ENCODE measurements at places on chromosomes 2 and 18.

DNA sequence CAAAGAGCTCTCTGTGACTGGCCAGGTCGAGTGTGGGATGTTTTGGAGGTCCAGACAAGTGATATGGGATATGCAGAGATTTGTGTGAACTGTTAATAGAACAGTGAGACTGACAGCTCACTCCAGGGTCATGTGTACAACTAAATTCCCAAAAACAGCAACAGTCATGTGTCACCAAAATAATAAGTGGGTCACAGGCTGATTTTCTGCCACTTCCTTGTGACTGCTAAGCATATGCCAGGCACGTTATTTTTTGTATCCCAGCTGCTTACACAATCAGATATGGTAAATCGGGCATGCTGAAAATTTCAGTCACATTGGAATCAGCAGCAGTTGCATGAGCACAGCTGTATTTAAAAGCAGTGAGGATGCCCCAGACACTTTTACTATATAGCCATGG is 198.7 kb downstream of the PTGR3 start:
- DNase-seq = no peak

GRCh38 chr2:23595601-23596251 is 210.7 kb downstream of the KLHL29 start:
- DNase-seq = no peak

DNA sequence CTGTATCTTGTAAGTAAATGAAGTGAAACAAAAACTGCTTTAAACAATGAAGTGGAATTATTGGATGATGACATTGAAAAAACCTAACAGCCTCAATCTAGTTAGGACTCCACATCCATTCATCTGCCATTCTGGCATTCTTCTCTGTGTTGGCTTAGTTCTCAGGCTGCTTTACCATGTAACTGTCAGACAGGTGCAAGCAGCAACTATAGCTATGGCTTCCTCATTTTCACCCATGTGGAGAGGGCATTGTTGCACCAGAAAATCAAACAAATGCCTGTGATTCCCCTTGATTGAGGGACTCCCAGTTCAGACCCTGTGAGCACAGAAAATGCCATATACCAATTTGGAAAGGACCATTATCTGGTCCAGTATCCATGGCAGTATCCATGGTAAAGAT is 129.5 kb upstream of the NYAP2 start:
- no peak for DNase-seq

DNA sequence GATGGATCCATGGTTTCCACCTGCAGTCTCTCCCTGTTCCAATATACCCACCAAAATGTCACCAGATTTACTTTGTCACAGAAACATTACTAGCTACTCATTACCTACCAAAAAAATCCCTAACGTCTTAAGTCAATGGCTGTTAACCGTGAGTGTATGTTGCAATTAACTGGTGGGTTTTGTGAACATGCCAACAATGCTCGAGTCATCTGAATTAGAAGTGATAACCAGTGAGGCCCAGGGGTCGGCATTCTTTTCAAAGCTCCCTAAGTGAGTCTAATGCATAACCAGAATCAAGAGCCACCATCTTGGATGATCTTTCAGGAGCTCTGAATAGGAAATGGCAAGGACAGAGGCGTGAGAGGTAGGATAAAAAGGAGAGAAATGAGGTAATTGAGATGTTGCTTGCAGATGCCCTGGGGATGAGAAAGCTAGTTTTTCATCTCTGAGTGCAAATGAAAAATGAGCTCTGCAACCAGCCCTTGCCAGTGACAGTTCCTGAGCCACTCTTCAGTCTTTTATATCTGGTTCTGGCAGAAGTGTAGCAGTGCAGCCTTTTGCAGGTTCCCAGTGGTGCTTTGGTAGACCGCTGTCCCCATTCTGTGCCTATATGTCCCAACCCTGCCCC is 130.0 kb upstream of the RND3 start:
- DNase-seq = no peak

DNA sequence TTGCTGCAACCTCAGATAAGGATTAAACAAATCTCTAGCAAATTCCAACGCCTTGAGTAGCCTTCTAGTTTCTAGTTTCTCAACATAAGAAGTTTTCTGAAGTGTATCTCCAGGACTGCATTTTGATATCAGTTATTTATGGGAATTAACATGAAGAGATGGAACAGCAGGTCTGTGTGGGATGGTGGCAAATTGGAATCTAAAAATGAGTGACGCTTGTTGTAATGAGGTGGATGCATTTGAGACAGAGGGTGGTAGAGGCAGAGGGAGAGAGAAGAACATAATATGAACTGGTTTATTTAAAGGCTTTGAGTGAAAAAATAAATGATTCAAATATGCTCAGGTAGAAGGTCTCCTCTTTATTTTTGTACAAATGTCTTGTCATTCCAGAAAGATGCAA is 446.8 kb upstream of the GCFC2 start:
- DNase-seq = no peak

- DNase-seq = no peak
Observed at GRCh38 chr2:82158150-82158549, 1853.6 kb upstream of the LRRTM1 start.

DNA sequence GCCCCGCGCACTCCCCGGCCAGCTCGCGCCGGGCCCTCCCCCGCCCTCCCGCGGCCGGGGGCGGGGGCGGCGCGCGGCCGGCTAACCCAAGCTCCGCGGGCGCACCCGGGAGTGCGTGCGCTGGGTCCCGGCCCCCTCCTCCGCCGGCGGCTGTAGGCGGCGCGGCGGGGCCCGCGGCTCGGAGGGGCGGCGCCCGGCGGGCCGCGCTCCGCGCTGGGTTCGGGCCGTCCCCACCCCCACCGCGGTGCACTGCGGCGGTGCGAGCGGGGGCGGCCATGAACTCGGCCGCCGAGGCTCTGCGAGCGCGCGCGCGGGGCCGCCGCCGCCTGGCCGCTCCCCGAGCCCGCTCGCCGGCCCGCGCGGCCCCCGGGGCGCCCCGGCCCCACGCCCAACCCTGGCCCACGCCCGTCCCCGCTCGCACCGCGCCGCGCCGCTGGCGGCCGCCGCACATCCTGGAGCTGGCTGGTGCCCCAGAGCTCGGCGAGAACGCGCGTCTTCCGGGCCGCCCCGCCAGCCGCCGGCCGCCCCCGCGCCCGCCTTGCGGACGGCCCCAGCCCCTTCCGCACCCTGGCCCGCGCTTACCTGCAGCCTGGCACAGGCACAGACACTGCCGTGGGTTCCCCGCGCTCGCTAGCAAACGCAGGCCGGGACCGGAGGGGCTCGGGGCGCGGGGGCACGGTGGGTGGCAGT is at the start of gene ZBTB14:
Gene ZBTB14, minus strand, starts transcription at position 496 of the 690 bp plus-strand sequence. CDS start 2,480 bp downstream, outside the sequence.
- peak; percentile 62 for DNase-seq

- DNase-seq = no peak
Observed at GRCh38 chr2:38763228-38763627, 12.1 kb upstream of the SRSF7 start.

DNA sequence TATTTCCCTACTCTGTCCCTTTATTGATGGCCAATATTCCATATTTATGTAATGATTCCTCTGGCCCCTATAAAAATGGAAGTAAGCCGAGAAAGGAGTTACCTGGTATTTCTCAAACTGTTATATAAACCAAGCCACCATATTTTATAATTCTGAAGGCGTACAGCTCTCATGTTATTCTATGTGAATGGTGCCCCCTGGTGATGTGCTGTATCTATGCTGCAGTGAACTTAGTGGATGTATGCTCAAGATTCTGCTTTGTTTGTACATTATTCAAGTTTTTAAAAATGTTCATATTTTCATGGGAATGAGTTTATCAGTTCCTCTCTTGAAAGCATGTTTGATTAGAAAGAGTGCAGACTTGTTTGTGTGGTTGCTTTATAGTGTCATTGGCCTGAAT is 194.5 kb upstream of the LRRTM1 start:
- no peak for DNase-seq

- no peak for DNase-seq
Observed at GRCh38 chr2:190533175-190533967, 1.2 kb downstream of the NEMP2 start.

GRCh38 chr2:44879269-44880124 is 62.0 kb upstream of the SIX3 start:
- no peak for DNase-seq

GRCh38 chr2:232218778-232219495 is 159.6 kb upstream of the ALPP start:
- DNase-seq = no peak

DNA sequence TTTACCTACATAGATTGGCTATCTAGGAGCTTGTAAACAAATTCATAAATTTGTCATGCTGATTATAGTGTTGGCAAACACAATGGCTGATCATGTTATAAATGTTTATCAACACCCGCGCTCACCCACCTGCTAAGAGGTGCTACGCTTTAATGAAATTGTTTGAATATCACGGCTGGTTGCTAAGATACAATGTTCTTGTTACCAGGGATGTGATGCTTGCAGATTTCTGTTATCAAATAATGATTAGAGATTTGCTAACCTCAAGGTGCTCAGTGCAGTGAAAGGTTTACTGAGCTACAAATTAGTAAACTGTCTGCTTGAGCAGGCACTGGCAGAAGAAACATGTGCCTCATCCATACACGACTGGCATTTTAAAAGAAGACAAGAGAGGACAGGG is 160.0 kb upstream of the ZEB2 start:
- DNase-seq = no peak

GRCh38 chr2:219991116-219991515 is 363.7 kb downstream of the SLC4A3 start:
- DNase-seq = no peak

GRCh38 chr2:12183032-12183645 is 436.7 kb downstream of the LPIN1 start:
- DNase-seq = no peak

GRCh38 chr2:237427769-237428506 is 14.0 kb upstream of the COL6A3 start:
- DNase-seq = no peak

- DNase-seq = no peak
Observed at GRCh38 chr2:8154270-8154669, 527.6 kb upstream of the ID2 start.

- no peak for DNase-seq
Observed at GRCh38 chr2:241692448-241692847, 5.8 kb upstream of the DTYMK start.

DNA sequence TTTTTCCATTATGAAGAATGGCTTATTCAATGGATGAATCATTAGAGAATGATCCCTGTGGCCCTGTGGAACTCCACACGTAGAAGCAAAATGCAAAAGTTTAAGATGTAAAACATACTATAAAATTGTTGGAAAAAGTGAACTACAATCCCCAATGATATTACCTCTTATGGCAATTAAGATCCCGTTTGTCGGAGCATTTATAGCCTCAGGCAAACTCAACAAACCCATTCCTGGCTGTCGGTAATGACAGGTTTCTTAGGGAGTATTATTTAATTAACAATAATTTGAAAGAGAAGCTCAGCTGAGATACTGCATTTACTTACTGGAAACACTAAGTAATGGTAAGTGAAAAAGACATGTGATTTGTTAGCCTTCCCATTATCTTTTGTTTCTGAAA is 138.3 kb downstream of the CDH20 start:
- DNase-seq = no peak

GRCh38 chr2:80592106-80592505 is 287.6 kb upstream of the LRRTM1 start:
- no peak for DNase-seq

- no peak for DNase-seq
Observed at GRCh38 chr2:30758191-30758651, 49.0 kb downstream of the CAPN13 start.

- no peak for DNase-seq
Observed at GRCh38 chr2:235229236-235229635, 264.6 kb upstream of the AGAP1 start.

DNA sequence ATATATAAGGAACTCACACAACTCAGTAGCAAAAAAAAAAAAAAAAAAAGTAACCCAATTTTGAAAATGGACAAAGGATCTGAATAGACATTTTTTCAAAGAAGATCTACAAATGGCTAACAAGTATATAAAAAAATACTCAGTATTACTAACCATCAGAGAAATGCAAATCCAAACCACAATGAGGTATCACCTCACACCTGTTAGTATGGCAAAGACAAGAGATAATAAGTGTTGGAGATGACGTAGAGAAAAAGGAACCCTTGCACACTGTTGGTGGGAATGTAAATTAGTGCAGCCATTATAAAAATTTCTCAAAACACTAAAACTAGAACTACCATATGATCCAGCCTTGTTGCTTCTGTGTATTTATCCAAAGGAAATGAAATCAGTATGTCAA is 5.8 kb upstream of the CNDP1 start:
- no peak for DNase-seq

GRCh38 chr2:98937906-98938305 is 1.9 kb upstream of the CRACDL start:
- no peak for DNase-seq

- no peak for DNase-seq
Observed at GRCh38 chr2:85920810-85921545, 32.2 kb upstream of the ST3GAL5 start.

DNA sequence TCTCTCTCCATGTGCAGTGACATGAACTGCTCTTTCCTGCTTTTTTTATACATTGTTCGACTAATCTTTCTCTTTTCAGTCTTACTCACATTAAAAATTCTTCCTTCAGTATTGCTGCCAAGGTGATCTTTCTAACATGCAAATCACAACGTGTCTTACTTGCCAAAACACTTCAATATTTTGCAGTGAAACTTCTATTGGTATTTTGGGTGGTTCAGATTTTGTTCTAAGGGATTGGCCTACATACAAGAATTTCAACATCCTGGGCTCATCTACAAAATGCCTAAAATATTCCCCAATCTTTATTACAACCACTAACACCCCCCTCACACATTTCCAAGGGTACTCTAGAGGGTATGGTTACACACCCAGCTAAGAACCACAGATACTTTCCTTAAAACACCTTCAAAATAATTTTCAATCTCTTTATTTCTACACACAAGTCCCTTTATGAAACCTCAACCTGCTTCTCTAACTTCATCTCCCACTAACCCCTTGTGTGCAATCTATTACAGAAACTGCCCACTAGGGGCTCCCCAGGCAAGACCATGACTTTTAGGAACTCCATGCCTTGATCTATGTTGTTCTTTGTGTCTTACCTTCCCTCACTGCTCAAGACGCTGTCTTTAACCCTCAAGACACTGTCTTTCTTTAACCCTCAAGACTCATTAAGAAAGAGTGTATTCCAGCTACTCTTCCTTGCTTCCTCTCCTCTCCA is 50.9 kb downstream of the COL3A1 start:
- DNase-seq = no peak

DNA sequence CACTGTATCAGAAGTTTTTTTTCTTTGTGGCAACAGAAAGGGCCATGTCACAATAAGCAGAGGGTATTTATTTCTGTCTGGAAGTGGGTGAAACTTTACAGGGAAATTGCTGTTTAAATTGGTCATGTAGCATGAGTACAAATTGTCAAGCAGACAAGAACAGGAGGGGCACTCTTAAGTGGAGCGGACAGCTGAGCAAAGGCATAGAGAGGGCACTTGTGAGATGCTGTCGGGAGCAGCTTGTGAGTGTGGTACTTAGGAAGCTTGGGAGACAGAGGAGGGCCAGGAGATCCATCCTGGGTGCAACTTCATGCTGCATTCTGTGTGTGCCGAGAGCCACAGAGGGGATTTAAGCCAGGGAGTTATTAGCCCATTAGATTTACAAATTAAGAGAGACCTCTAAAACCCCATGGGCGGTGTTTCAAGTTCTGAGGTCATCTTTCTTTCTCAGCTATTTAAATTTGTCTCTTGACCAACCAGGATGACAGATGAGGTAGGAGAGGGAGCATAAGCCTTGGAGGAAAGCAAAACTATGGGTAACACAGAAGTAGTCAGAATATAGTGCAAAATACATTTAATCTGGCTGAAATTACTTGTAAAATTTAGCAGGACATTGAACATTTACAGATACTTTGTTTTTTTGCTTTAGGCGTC is 30.4 kb downstream of the INPP4A start:
- no peak for DNase-seq
